Spleen (tissue), 13 donors: ENCODE measurements at places on chromosomes 11 and 22. TPM values are rescaled to one million over a fixed set of nuclear protein-coding genes. Genes with fewer than 3 reads are reported as not detected.
A peak's percentile ranks its signal among the peaks of the same experiment; 100 is the strongest.

Gene SLC6A5
- polyA plus RNA-seq, result not detected

Gene NCAM1
- polyA plus RNA-seq, result 0.41 TPM

Gene NFRKB
- 9.5 TPM for polyA plus RNA-seq

GRCh38 chr11:46519351-46519750 lies 74.5 kb downstream of the AMBRA1 start:
- peaks cover 62% of the 10 kb centered on the region for H3K4me1 ChIP-seq
- DNase-seq, result no peak
- peak overlapping the region; percentile 11 for H3K27ac ChIP-seq
- H3K27me3 ChIP-seq, result no peaks in the 10 kb centered on the region

Gene LIF
- polyA plus RNA-seq, result 0.77 TPM

DNA sequence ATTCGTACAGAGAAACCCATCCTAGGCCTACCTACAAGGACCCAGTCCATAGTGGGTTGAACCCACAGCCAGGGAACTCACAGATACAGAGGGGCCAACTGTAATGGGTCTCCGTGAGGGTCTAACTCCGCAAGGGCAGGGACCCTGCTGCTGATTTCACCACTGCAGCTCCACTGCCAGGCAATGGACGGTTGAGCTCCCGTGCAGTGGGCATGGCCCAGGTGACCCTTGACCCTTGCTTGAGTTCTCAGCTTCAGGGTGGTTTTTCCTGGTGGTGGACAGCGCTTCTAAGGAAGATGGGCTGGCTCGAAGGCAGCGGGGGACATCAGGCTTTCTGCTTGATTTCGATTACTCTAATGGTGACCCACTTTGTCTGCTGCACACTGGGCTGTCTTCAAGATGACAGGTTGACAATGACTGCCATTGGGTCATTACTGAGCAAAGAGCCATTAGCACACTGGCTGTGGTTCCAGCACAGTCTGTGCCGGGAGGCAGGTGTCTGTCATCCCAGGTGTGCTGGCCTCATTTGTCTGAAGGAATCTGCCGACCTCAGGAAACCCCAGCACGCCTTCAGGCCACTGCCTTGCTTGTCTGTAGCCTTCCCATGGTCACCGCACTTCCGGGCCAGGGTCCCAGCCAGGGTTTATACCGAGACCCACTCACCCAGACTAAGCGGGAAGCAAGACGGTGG lies 3.7 kb upstream of the GAL start:
- no peak for DNase-seq
- H3K4me3 ChIP-seq, result no peak overlapping the region
- no peaks in the 10 kb centered on the region for H3K4me1 ChIP-seq
- H3K36me3 ChIP-seq, result no peaks in the 10 kb centered on the region

DNA sequence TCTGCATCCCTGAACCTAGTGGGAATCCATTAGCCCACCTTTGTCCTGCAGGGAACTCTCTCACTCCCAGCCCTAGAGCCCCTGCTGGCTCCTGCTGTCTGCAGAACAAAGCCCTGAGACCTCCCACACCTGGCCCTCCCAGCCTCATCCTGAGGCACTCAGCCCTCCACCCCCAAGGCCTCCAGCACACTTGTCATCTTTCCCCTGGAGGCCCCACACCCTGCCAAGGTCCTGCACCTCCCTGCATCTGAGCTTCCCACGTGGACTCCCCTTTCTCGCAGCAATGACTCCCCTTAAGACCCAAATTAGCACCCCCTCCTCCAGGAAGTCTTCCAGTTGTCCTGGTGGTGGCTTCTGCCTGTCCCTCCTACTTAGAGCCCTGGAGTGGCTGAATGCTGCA lies 42.3 kb upstream of the LINC01488 start:
- H3K27me3 ChIP-seq, result peaks cover 23% of the 10 kb centered on the region
- no peak overlapping the region for H3K27ac ChIP-seq
- DNase-seq, result peak; percentile 47
- H3K4me1 ChIP-seq, result peaks cover 17% of the 10 kb centered on the region
- no peaks in the 10 kb centered on the region for H3K36me3 ChIP-seq

GRCh38 chr11:113841691-113842090 lies 33.7 kb downstream of the USP28 start:
- H3K4me3 ChIP-seq, result peak overlapping the region; percentile 31
- no peak overlapping the region for H3K27ac ChIP-seq
- peaks cover 14% of the 10 kb centered on the region for H3K4me1 ChIP-seq
- no peak for DNase-seq

DNA sequence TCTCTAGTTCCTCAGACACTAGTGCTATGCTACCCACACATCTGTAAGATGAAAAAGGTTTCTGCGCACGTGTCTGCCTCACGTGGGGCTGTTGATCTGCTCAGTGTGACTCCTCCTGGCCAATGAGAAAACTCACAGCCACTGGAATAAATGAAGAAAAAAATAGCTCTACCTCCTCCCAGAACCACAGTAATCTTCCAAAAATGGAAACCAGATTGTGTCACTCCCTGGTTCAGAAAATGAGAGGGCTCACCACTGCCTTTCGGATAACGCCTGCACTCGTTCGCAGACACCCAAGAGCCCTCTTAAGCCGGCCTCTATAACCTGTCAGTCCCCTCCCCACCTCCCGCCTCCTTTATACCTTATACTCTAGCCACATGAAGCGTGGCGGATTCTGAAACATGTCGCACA lies 5.1 kb downstream of the APBB1 start:
- peaks cover 41% of the 10 kb centered on the region for H3K4me1 ChIP-seq
- H3K4me3 ChIP-seq, result no peak overlapping the region
- DNase-seq, result no peak
- no peaks in the 10 kb centered on the region for H3K27me3 ChIP-seq
- peaks cover 20% of the 10 kb centered on the region for H3K36me3 ChIP-seq

GRCh38 chr11:66418986-66419308 lies 1.9 kb upstream of the NPAS4 start:
- H3K36me3 ChIP-seq, result no peaks in the 10 kb centered on the region
- peaks cover 32% of the 10 kb centered on the region for H3K27me3 ChIP-seq
- H3K4me1 ChIP-seq, result peaks cover 20% of the 10 kb centered on the region
- H3K27ac ChIP-seq, result no peak overlapping the region

- H3K4me3 ChIP-seq, result no peak overlapping the region
- peak; percentile 29 for DNase-seq
- H3K27ac ChIP-seq, result peak overlapping the region; percentile 71
- no peaks in the 10 kb centered on the region for H3K36me3 ChIP-seq
- peaks cover 67% of the 10 kb centered on the region for H3K4me1 ChIP-seq
Measured at GRCh38 chr22:37269936-37270678, 12.2 kb upstream of the CYTH4 start.

Gene MS4A6E
- polyA plus RNA-seq, result 10.5 TPM

Gene SHISAL1
- polyA plus RNA-seq, result 0.35 TPM

GRCh38 chr11:46547579-46547978 lies 46.2 kb downstream of the AMBRA1 start:
- H3K27ac ChIP-seq, result no peak overlapping the region
- H3K36me3 ChIP-seq, result peaks cover 57% of the 10 kb centered on the region
- H3K27me3 ChIP-seq, result no peaks in the 10 kb centered on the region
- DNase-seq, result no peak

DNA sequence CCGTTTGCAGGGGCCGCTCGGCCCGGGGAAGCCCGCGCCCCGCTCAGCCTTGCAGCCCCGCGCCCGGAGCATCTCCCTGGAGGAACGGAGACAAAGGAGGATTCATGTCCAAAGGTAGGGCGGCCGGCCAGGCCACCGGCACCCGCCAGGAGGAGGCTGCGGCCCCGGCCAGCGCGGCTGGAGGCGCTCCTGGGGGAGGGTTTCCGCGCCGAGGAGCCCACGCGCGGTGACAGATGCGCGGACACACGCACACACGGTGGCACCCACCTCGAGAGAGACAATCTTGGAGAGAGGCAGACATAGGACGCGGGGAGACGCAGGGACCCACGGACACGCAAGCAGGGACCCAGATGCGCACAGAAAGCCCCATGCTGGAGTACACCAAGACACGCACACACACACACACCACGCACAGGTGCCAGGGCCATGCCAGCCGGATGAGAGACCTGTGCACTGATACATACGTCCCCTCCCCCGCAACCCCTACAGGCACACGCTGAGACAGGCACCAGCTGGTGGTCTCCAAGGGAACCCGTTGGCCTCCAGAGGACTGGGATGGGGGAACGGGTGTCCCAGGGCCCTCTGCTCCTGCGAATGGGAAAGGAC lies 7.8 kb downstream of the SEPTIN3 start:
- peak overlapping the region; percentile 42 for H3K4me3 ChIP-seq
- H3K36me3 ChIP-seq, result no peaks in the 10 kb centered on the region
- peaks cover 61% of the 10 kb centered on the region for H3K27me3 ChIP-seq
- DNase-seq, result no peak
- no peak overlapping the region for H3K27ac ChIP-seq
- peaks cover 17% of the 10 kb centered on the region for H3K4me1 ChIP-seq

GRCh38 chr11:128036006-128036405 lies 551.4 kb downstream of the ETS1 start:
- H3K27me3 ChIP-seq, result no peaks in the 10 kb centered on the region
- H3K4me3 ChIP-seq, result no peak overlapping the region
- no peak for DNase-seq
- H3K27ac ChIP-seq, result peak overlapping the region; percentile 39
- H3K36me3 ChIP-seq, result no peaks in the 10 kb centered on the region
- H3K4me1 ChIP-seq, result peaks cover 60% of the 10 kb centered on the region

DNA sequence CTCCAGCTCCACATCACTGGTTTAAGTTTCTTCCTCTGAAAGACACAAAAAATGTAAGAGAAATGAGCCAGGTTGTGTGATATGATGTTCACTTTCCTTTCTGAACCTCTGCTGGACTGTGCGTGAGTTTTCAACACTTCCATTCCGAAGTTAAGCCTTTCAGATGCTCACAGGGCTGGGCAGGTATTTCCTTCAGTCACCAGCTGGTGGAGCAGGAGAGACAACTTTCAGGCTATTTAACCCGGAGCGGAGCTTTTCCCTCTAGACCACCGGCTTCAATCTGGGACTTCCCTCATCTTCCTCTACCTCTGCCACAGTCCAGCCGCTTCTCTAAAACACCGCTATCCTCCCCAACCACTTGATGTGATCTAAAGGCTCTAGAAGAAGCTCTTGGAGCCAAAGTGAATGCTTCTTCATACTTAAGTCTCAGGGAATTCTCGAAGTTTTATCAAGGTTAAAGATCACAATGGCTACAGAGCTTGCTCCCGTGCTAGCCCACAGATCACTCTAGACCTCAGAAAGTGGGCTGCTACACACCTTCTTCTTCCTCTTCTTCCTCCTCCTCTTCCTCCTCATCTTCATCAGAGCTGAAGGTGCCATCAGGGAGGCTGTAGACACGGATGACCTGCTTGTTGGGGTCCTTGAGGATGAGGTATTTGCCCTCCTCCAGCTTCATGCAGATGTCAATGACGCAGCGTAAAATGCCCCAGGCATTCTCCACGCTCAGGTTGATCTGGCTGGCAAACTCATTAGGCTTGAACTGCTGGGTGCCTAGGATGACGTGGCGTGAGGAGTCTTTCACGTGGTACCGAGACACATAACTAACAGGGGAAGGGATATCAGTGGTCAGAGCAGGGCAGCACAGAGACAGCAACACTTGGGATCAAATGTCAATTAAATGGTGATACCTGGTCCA lies 4.4 kb upstream of the FOXRED2 start:
- no peaks in the 10 kb centered on the region for H3K27me3 ChIP-seq
- H3K4me3 ChIP-seq, result no peak overlapping the region
- no peak for DNase-seq
- no peak overlapping the region for H3K27ac ChIP-seq
- peaks cover 24% of the 10 kb centered on the region for H3K4me1 ChIP-seq
- peaks cover 69% of the 10 kb centered on the region for H3K36me3 ChIP-seq

GRCh38 chr11:113251281-113251680 lies 63.1 kb upstream of the TTC12 start:
- no peaks in the 10 kb centered on the region for H3K4me1 ChIP-seq
- no peak overlapping the region for H3K27ac ChIP-seq
- no peak for DNase-seq
- H3K4me3 ChIP-seq, result no peak overlapping the region
- no peaks in the 10 kb centered on the region for H3K27me3 ChIP-seq

DNA sequence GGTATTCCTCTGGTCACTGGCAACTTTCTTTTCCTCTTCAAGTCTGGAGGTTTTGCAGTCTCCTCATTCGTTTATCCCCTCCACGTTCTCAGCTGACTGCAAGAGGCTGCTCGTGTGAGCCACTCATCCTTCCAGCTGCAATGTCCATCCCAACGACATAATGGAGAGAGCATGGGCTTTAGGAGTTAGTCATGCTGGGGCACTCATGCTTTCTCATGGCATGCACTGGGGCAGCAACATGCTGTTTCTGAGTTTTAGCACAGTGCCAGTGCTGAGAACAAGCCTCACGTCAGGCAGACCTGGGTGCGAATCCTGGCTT lies 7.1 kb downstream of the DCPS start:
- no peaks in the 10 kb centered on the region for H3K27me3 ChIP-seq
- no peak overlapping the region for H3K27ac ChIP-seq
- no peak overlapping the region for H3K4me3 ChIP-seq
- peaks cover 76% of the 10 kb centered on the region for H3K36me3 ChIP-seq
- H3K4me1 ChIP-seq, result peaks cover 64% of the 10 kb centered on the region

Gene CREB3L1
- polyA plus RNA-seq, result 1.1 TPM

- H3K27ac ChIP-seq, result no peak overlapping the region
- H3K4me1 ChIP-seq, result no peaks in the 10 kb centered on the region
- H3K4me3 ChIP-seq, result no peak overlapping the region
Measured at GRCh38 chr11:128207861-128208321, 379.5 kb downstream of the ETS1 start.
